NCI-H2227 treated with DMSO at 0.1 percent for 48 hours (cell line): ENCODE measurements at places on chromosomes 16 and 17.

- DNase-seq: no peak
Observed at GRCh38 chr17:78785011-78785662, 3.1 kb upstream of the CYTH1 start.

GRCh38 chr16:68386628-68387027, 61.7 kb downstream of the SMPD3 start:
- DNase-seq: no peak

- DNase-seq: no peak
Observed at GRCh38 chr17:41334385-41335305, 16.0 kb downstream of the KRT33A start.

DNA sequence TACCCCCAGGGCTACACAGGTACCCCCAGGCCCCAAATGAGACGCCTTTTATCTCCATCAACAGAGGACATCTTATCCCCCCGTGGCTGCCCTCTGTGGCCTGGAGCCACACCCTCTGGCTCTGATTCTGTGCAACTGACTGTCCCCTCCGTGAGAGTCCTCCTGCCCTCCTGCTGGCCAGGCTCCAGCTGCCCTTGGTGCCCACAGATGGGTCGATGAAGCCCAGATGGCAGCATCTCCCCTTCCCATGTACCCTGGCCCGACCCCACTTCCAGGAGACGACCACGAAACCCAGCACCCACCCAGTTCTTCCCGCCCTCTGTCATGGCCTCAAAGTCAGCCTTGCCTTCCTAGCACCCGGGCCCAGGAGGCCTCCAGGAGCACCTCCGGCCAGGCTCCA, 9.6 kb upstream of the KRTAP17-1 start:
- DNase-seq: no peak

GRCh38 chr16:68131813-68132706, 46.9 kb downstream of the NFATC3 start:
- DNase-seq: no peak

GRCh38 chr17:34153991-34154390, 101.1 kb upstream of the CCL2 start:
- DNase-seq: no peak

DNA sequence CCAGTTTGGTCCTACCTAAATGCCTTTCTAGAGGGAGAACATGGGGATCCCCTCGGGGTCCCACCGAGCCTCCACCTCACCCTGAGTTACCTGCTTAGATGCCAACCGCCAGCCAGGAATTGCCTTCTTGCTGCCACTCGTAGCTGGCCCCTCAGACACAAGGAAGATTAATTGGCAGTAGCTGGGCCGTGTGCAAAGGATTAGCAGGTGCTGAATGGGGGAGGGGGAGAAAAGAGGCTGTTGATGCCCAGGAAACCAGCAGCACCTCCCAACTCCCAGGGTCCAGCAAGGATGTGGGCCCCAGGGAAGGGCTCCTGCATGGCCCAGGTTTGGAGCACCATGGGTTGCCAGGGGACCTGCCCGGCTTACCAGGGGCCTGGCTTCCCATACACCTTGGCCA, at the start of gene CNGB1:
TSS of gene CNGB1 (minus strand) at position 159 of the 400 bp plus-strand sequence. CDS start 3,842 bp downstream, outside the sequence.
- no peak for DNase-seq

DNA sequence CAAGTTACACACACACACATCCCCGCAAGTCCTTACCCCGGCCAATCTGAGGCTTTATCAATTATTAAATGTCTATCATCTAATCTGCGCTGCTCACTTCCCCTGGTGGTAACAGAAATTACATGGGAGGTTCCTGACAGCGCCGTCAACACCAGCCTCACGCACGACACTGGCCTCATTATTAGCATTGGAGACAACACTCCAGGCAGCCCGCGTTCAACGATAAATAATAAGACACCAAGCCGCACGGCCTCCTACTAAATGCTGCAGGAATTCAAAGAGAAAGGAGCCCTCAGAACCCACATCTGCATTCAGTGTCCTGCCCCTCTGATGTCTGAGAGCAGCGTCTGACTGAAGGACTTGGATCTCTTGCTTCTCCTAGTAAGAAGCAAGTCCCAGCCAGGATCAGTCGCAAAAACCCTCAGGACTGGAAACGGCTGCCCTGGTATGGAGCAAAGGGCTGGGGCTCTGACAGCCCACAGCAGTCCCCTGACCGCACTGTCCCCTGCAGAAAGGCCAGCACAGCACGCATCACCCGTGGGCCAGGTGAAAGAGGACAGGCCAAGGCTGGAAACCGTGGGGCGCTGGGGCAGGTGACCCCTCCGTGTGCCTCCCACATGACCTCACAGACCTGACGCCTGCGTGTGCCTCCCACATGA, 7.6 kb upstream of the RPH3AL start:
- no peak for DNase-seq

- DNase-seq: no peak
Observed at GRCh38 chr17:72843591-72843990, 248.9 kb downstream of the SLC39A11 start.

- peak; percentile 0 for DNase-seq
Observed at GRCh38 chr16:87657621-87658192, 55.4 kb downstream of the JPH3 start.

DNA sequence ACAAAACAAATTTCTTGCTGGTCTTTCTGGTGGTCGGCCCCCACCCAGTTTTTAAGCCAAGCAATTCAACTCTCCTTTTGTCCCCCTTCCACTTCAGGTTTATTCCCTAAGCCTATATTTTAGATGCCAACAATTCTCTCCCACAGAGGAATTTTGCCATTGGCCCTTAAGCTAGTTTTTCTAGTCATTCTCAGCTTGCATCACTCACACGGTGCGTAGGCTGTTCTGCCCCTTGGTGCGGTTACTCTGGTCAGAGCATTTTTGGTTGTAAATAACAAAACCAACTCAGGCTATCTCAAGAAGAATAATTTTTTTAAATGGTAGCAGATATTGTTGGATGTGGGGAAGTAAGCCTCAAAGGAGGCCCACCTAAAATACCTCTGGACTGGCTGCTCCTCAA, 33.7 kb upstream of the DYNLL2 start:
- DNase-seq: no peak

DNA sequence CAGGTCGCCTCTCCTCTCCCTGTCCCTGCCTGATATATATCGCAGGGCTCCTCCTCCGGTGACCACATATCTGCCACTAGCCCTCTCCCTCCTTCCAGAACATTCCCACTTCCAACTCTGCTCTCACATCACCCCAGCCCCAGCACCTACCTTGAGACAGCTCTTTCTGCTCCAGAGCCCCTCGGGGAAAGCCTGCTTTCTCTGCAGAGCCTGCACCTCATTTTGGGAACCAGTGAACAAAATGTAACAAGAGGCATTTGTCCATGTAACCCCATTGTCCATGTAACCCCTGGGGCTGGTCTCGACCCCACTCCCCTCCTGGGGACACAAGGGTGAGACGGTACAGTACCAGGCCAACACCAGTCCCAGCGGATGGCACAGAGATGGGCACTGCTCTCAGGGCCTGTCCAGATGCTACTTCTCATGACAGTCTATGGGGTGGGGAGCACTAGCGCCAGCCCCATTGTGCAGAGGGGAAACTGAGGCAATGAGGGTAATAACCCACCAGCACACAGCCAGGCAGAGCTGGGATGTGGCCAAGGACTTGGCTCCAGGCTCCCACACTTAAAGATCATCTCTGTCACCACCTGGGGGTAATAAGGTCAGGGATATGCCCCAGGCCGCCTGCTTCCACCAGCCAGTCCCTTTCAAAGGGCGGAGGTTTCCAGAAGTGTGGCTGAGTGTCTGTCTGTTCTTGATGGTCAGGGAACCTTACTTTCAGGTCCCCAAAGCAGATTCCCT, 42.9 kb downstream of the TBC1D16 start:
- no peak for DNase-seq

DNA sequence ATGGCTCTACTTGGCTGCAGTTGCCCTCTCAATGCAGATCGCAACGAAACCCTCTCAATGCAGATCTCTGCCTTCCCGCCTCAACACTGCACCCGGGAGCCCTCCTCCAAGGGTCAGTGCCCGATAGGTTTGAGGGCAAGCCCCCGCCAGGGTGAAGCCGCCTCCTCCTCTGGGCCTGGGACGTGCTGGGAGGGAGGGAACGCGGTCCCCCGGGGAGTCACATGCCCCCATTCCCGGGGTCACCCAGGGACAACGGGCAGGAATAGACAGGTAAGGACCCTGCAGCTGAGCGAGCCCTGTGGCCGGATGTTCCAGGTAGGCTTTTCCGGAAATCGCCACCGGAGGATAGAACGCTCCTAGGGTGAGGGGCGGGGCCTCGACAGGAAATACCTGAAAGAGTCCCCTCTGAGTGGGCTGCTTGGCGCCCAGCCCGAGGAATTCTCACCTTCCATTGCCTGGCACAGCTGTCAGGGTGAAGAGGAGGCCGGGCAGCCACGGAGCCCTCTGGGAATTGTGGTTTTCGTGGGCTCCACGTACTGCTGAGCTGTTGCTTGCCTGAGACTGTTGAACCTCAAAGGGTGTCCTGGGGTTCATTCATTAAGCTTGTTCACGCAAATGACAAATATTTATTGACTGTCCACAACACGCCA, 12.8 kb downstream of the ZNF174 start:
- no peak for DNase-seq

DNA sequence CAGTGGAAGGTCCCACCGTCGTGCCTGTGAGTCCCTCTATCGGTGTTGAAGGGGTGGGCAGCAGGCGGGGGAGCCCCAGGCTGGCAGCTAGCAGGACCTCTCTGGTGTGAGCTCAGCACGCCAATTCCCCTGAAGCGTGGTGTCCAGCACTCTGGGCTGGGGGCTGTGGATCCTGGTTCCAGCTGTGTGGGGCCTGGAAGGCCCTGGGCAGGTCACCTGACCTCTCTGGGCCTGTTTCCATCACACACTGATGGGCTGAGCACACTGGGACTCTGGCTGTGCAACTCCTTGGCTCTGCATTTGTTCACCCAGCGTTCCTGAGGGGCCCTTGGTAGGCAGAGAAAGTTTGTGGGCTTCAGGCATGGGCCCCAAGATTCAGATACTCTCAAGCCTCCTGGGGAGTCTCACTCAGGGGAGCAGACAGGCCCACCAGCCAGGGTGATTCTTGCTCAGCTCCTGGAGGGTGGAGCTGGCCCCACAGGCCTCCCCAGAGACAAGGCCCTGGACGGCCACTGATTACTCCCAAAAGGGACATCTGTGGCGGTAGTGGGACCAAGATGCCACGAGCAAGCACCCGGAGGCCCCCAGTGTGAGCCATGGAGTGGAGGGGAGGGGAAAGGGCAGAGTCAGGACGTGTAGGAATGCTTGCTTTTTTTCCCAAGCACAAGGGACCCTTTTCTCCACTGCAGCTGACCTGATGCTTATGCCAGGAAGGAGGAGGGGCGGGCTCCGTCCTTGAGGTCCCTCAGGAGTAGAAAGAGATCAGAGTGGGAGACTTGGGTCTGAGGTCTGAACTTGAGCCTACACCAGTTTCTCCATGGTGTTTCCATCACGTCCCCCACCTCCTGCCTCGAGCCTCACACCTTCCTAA, 8.5 kb downstream of the SCGB1C2 start:
- no peak for DNase-seq

DNA sequence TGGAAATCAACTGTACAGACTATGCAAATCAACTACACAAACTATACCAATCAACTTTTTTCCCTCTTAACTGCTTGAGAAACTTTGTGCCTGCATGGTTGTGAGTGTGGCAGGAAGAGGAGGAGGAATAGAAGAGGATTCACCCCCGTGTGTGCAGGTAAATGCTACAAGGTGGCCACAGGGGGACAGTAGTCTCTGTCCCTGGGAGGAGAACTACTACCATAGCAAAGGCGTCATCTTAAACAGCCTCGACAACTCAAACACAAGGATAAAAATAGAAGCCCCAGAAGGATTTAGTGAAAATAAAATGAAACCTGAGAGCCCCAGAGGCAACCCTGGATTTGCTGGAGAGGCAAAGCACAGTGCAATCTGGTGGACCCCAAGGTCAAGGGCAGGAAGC, 199.5 kb upstream of the DYNLRB2 start:
- DNase-seq: no peak

- DNase-seq: no peak
Observed at GRCh38 chr17:82281076-82281475, 7.6 kb upstream of the CSNK1D start.

DNA sequence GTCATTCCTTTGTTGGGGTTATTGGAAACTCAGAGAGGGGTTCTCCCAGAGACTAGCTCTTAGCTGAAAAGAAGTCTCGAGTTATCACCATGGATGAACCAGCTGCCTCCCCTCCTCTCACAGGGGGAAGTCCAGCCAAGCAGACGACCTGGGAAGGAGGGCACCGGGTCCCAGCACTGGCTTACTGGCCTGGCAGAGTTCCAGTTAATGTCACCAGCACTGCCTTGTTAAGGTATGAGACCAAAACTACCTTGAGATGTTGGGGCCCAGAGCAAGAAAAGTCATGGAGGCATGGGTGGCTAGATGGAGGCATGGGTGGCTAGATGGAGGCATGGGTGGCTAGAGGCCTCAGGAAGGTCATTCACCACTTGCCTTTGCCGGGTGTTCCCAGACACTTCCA, 72.4 kb downstream of the WIPI1 start:
- no peak for DNase-seq

DNA sequence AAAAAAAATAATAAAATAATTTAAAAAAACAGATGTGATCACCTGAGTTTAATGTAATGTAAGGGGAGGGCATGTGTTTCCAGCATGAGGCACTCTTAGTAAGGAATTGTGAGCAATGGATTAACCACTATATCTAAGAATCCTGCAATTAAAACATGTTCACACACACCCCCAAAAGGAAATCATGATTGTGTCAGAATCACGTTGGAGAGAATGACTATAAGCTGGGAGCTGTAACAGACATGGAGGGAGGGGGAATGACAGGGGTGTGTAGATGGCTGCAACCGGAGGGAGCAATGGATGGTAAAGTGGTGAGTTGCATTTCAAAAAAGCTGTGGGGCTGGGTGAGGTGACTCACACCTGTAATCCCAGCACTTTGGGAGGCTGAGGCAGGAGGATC, 13.6 kb upstream of the CCL22 start:
- no peak for DNase-seq

DNA sequence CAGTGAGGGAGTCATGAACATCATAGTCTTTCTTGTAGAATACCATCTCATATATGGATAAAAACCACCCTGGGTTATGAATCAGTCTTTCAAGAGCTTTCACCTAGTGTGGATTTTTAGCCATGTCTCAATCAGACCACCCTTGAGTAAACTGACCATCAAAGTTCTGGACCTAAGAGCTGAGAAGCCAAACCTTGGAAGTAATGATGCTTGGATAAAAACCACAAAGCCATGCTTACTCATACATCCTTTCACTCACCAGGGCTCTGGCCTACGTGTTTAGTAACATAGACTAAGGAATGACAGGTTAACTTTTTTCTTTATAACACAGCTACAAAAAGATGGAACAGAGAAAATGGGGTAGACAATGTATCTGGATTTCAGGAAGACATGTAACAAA, 167.2 kb downstream of the STX8 start:
- no peak for DNase-seq

- no peak for DNase-seq
Observed at GRCh38 chr16:14405611-14406537, 224.2 kb downstream of the PARN start.

- peak; percentile 70 for DNase-seq
Observed at GRCh38 chr17:78313735-78314648, 45.9 kb downstream of the SOCS3 start.

- DNase-seq: no peak
Observed at GRCh38 chr17:50460831-50461526, 7.7 kb downstream of the CHAD start.
